CD4-positive, CD25-positive, alpha-beta regulatory T cell (primary cell): ENCODE measurements at places on chromosomes 7 and 10. TPM values are rescaled to one million over a fixed set of nuclear protein-coding genes. Genes with fewer than 3 reads are reported as not detected.

Gene IQUB
- not detected for total RNA-seq

Gene AQP1
- total RNA-seq: 0.20 TPM

Gene SRRT
- total RNA-seq: 234 TPM

Gene NUDT13
- total RNA-seq: 1.8 TPM

Gene NKX1-2
- total RNA-seq: not detected

Gene C10orf53
- total RNA-seq: not detected

Gene CTAGE8
- total RNA-seq: not detected

Gene BEND7
- 0.35 TPM for total RNA-seq
